ENCODE measurements at places on chromosomes 12 and 14. TPM values are rescaled to one million over a fixed set of nuclear protein-coding genes. Genes with fewer than 3 reads are reported as not detected.

The TMEM229B gene
- 0.19 TPM for total RNA-seq

The KRT78 gene
- not detected for total RNA-seq

The PLEK2 gene
- total RNA-seq, result 21.8 TPM

The SLC24A4 gene
- total RNA-seq, result 0.07 TPM

The MUCL1 gene
- not detected for total RNA-seq

The KCNH3 gene
- total RNA-seq, result 2.3 TPM

The LAG3 gene
- total RNA-seq, result 1.4 TPM

The GDF3 gene
- not detected for total RNA-seq

All from A549 treated with Mapracorat at 1 μM for 4 hours (cell line).